ENCODE measurements at places on chromosomes 1 and 21.

DNA sequence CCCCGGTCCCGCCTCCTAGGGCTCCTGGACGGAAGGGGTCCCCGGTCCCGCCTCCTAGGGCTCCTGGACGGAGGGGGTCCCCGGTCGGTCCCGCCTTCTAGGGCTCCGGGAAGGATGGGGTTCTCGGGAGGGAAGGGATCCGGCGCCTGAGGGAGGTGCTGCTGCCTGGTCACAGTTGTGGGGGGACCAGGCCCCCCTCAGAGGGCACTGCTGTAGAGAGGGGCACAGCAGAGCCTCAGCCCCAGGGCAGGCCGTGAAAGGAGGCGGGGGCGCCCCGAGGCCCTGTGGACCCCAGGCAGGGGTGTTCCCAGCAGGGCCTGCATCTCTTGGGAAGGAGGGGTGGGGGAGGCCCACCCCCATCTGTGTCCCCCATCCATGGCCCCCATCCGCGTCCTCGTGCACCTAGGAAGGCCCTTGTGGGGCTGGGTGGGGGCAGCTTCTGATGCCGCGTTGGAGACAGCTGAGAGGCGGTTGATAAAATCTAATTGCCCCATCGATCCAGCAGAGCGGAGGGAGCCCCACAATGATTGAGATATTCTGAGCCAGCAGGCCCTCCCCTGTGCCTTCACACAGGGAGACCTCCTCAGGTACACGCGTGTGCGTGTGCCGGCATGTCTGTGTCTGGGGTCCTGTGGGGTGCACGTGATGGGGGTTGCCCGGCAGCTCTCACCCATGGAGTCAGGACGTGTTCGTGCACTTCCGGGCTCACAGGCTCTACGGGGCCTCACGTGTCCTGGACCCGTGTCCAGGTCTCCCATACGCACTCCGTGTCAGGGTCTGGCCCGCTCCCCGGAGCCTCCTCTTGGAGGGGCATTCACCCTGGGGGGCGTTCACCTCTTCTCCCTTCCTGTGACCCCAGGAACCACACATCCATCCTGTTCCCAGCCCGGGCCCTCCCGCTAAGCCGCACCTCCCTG, 12.9 kb downstream of the SAMD11 start:
- no peak for DNase-seq

DNA sequence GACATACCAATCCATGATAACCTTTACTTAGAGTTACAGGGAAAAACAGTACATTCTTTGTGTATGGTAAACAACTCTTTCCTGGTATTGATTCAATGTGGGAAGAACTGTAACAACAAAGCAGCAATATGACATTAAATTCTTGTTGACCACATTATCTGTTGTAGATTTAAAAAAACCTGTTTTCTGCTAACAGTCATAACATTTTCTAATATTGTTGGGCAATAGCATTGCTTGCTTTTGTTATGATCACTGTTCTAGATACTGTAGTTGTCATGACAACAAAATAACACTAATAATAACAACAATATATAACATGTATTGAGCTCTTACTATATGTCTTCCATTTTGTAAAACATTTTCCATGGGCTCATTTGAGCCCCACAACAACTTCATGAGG, 54.2 kb downstream of the PDE4B start:
- no peak for DNase-seq

DNA sequence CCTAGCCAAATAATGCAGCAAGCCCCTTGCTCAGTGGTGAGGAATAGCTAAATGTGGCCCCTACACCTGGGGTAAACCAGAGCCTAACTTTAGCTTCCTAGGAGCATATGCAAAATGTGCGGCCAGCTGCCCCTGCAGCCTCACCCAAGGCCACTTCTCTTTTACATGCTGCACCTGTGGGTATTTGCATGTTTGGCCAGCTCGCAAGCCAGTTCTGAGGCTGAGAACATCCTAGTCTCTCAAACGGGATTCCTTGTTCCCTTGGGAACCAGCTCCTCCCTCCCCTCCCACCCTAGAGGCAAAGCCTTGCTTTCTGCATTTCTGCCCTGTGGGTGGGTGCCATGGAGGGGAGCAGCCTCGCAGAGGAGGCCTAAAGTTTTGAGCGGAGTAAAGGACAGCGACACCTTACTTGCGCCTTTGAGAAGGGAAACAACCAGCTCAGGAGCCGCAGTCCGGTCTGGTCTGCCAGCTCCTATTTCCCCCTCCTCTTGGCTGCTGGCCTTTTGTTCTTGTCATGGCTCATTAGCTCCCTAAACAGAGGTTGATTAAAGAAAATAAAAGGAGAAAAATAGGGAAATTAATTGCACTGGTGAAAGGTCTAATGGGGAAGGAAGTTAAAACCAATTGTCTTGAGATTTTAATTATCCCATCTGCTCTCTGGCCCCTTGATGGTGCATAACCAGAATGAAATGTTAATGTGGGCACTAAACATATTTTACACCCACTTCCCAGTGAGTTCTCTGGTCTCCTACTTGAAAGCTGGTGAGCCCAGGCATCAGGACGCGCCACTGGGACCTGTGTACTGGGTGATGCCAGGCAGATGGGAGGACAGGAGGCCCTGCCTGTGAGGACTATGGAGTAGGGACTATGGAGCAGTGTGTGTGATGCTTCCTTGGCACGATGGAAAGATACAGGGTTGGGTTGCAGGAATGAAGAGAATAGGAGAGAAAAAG, 68.7 kb downstream of the TEX35 start:
- peak; percentile 87 for DNase-seq

GRCh38 chr1:208273386-208274017, 29.3 kb upstream of the PLXNA2 start:
- no peak for DNase-seq

DNA sequence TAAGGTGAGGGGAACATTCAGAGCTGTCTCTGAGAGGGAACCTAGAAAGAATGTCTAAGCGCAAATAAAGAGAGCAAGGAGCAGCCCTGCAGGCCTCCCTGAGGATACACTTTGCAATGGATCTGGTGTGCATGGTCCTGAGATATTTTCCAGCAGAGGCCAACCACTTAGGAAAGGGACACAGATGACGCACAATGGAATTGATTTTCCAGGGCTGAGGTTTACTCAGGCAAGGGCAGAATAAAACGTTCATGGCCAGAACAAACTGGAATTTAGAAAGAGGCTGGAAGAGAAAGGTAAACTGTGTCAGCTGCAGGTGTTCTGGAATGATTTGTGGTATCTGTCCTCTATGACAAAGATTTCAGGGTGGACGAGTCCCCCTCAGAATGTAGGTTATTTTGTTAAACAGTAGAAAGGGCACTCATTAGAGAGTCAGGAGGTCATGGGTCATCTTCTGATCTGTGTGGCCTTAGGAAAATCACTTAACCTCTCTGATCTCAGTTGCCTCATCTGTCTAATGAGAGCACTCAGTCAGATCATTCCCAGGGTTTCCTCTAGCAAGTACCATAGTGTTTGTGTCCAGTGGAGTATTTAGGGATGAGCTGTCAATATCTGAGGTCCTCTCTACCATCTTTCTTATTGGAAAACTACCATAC, 61.8 kb upstream of the PGBD5 start:
- no peak for DNase-seq

- peak; percentile 34 for DNase-seq
Measured at GRCh38 chr21:20999659-21000058, 1.4 kb downstream of the NCAM2 start.

GRCh38 chr21:42939582-42940413, 14.4 kb upstream of the ERVH48-1 start:
- DNase-seq, result no peak

GRCh38 chr1:118744420-118744819, 243.7 kb downstream of the TBX15 start:
- no peak for DNase-seq

GRCh38 chr21:43734131-43734927, 15.4 kb downstream of the PDXK start:
- DNase-seq, result no peak

- no peak for DNase-seq
Measured at GRCh38 chr1:11138029-11138428, 38.4 kb upstream of the EXOSC10 start.

DNA sequence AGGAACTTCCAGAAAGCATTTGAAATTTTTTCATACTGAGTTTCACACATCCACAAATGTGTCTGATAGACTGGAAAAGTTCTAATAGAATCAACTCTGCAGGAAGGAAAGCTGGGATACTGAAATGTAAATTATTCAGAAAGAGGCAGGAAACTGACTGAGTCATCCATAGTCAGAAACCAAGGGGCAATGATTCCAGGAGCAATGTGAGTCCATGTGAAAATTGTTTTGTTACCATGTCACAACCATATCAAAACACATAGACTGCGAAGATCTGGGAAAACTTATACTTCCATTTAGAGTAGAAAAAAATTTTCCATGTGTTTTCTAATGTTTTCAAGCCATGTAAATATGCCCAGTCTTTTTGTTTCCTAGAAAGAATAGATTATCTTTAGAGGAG, 142.3 kb upstream of the TMPRSS15 start:
- no peak for DNase-seq

DNA sequence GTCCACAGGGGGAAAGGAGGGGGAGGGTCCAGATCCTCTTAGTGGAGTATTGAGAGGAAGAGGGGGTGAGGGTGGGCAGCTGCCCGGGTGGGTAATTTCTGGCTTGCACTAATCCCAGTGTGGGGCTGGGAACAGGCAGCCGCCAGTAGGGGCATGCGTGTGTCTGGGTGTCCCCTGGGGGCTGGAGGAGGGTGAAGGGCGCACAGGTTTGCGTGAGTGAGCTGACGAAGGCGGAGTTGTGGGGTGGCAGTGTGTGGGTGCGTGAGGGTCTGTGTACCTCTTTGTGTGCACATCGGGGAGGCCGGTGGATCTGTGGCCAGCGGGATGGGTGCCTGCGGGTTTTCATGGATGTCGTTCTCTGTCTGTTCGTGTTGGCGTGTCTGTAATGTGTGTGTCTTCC, 97.3 kb downstream of the PAX7 start:
- no peak for DNase-seq

GRCh38 chr21:31236528-31236927, 107.5 kb downstream of the TIAM1 start:
- DNase-seq, result no peak
